ENCODE measurements at places on chromosomes 2 and 18.
A peak's percentile ranks its signal among the peaks of the same experiment; 100 is the strongest.

DNA sequence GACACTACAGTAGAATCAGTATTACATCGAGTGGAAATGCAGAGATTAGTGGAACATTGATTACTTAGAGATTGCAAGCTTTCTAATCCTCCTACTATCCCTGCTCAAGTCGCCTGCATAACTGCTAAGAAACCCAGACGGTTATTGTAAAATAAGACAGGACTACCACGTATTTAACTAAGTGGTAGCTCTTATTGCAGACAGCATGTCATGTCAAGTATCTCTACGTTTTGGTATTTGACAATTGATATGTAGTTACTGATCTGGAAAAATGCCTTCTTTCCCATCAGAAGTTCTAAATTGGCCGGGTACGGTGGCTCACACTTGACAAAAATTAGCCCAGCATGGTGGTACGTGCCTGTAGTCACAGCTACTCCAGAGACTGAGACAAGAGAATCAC lies 404.1 kb downstream of the CBLN2 start:
- no peak for DNase-seq

- DNase-seq = no peak
These were observed 10.8 kb downstream of the ASXL2 start for GRCh38 chr2:25867396-25868003.

- DNase-seq = no peak
These were observed 382.1 kb upstream of the CDH20 start for GRCh38 chr18:60951091-60951490.

GRCh38 chr18:35178260-35178659 lies 62.6 kb upstream of the ZNF397 start:
- DNase-seq = peak; percentile 11

- no peak for DNase-seq
These were observed 312.5 kb downstream of the RND3 start for GRCh38 chr2:150174971-150175421.

GRCh38 chr18:50069422-50069821 lies 125.5 kb downstream of the MYO5B start:
- no peak for DNase-seq

DNA sequence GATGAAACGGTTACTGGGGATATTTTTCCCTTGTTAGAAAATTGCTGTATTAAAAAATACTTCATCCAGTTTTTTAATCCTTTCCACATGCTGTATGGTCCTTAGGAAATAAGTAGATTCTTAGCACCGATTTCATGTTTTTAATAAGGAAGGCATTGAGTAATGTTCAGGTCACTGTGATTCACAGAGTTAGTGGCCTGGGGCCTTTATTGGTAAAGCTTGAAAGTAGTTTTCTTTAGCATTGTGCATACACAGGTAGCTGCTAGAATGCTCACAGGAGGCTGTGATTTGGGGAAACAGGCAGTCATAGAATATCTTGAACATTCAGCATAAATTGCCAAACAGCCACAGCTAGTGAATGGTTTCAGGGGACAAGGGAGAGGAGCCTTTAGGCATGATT lies 79.8 kb downstream of the XRCC5 start:
- no peak for DNase-seq

GRCh38 chr18:48943736-48944527 lies 6.8 kb downstream of the SMAD7 start:
- no peak for DNase-seq

DNA sequence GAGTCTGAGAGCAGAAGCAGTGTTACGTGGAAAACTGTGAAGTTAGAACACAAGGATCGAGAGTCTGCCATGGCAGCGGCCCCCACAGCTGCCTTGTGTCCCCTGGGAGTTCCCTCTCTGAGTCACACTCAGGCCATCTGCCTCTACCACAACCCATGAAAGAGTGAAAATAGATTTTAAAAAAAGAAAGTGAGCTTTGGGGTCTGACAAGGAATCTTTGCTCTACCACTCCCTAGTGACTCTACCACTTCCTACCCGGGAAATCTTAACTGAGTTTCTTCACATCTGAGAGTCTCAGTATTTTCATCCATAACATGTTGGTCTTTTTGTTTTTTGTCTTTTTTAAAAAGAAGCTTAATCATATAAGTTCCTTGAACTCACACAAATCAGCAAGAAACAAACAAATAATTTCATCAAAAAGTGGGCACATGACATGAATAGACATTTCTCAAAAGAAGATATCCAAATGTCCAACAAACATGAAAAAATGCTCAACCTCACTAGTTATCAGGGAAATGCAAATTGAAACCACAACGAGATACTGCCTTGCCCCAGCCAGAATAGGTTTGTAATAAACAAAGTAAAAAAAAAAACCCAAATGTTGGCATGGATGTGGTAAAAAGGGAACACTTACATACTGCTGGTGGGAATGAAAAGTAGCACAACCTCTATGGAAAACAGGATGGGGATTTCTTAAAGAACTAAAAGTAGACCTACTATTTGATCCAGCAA lies 2.4 kb upstream of the MSGN1 start:
- DNase-seq = no peak

GRCh38 chr2:100246163-100247145 lies 75.8 kb downstream of the LONRF2 start:
- DNase-seq = no peak

- no peak for DNase-seq
These were observed 1206.7 kb upstream of the CDH2 start for GRCh38 chr18:29383311-29384273.

GRCh38 chr2:168710754-168711467 lies 91.5 kb upstream of the NOSTRIN start:
- no peak for DNase-seq

DNA sequence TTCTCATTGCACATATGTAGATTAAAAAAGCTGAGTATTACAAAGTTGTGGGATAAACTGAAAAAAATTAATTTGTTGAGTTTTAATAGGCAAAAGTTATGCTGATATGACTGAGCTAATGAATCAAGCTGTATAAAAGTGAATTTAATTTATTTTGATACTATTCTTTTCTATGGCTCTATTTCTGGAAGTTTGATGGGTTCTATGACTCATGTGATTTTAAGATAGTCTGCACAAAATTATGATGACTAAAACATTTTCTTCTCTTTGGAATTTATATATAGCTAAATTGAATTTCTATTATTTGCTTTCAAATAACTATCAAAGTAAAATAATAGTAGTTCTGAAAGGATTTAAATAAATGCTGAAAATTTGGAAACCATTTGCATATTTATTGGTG lies 71.0 kb upstream of the MMADHC start:
- no peak for DNase-seq

DNA sequence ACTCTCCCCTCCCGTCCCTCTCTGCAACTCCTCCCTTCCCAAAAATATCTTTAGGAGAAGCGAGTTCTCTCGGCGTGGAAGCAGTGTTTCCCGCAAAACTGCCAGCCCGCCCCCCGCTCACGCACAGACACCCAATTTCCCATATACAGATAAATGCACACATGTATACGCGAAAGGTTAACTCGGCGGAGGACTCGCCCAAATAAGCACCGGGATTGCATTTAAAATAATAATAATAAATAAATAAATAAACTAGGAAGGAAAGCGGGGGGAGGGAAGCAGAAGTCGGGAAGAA lies 70.0 kb upstream of the PSMD14 start:
- no peak for DNase-seq

Data from T1000 (cell line).